Right ventricle myocardium inferior (tissue), 1 donor: ENCODE measurements at places on chromosomes 2 and 18. TPM values are rescaled to one million over a fixed set of nuclear protein-coding genes. Genes with fewer than 3 reads are reported as not detected.

DNA sequence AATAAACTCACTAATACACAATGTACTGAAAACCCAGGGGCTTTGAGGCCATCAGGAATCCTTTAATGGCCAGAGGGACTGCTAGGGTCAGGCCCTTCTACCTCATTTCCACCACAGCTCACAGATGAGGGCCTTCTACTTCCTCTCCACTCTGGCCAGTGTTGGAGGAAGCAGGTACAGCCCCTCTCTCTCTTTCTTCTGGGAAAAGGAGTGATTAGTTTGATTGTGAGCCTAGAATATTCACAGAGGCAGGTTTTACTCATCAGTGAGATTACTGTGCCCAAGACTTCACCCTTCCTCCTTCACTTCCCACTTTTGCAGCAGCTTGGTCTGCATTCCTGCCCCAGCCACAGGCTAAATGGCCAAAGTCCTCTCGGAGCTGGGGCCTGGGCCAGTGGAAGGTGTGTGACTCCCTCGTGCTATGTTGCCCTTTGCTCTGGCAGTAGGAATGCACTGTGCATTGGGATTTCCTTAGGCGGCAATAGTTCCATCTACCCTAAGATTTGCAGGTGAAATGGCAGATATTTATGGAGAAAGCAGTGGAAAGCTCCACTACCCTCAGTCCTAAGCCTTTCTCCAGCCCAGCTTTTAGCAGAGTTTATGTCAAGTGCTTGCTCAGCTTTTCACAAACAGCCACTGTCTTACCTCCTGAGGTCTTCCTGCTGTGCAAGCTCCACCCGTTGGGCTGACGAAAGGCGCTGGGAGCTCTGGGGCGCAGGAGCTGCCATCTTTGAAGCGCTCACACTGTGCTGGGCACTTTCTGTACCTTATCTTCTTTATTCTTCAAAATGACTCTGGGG lies 36.2 kb upstream of the YES1 start:
- no peak for DNase-seq

- no peak for DNase-seq
These were observed 35.4 kb upstream of the ARMC9 start for GRCh38 chr2:231163011-231163410.

GRCh38 chr2:100352521-100352920 lies 30.2 kb upstream of the LONRF2 start:
- DNase-seq, result no peak

The IL36RN gene
- total RNA-seq, result not detected
